ENCODE measurements at places on chromosomes 13 and 19. TPM values are rescaled to one million over a fixed set of nuclear protein-coding genes. Genes with fewer than 3 reads are reported as not detected.

OSCAR gene
- total RNA-seq, result 9.2 TPM

- no peak for DNase-seq
These were observed 18.1 kb downstream of the NKPD1 start for GRCh38 chr19:45142726-45143110.

DAND5 gene
- not detected for total RNA-seq

- DNase-seq, result no peak
These were observed 20.3 kb upstream of the TUBGCP3 start for GRCh38 chr13:112608212-112608611.

KLF1 gene
- not detected for total RNA-seq

LGALS7B gene
- 2.6 TPM for total RNA-seq

DNA sequence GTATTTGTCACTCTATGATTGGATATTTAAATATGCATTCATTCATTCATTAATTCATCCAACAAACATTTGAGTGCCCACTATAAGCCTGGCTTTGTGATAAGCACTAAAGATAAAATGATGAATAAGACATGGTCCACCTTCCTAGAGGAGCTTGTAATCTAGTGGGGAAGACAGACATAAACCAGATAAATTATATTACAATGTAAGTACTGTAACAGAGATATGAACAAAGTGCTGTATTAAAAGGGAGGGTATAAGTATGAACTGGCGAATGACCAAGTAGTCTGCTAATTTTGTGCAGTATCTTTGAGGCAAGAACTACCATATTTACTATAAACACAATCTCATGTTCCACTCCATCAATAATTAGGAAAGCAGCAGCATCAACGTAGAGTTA is 88.2 kb downstream of the RBM26 start:
- no peak for DNase-seq

DNA sequence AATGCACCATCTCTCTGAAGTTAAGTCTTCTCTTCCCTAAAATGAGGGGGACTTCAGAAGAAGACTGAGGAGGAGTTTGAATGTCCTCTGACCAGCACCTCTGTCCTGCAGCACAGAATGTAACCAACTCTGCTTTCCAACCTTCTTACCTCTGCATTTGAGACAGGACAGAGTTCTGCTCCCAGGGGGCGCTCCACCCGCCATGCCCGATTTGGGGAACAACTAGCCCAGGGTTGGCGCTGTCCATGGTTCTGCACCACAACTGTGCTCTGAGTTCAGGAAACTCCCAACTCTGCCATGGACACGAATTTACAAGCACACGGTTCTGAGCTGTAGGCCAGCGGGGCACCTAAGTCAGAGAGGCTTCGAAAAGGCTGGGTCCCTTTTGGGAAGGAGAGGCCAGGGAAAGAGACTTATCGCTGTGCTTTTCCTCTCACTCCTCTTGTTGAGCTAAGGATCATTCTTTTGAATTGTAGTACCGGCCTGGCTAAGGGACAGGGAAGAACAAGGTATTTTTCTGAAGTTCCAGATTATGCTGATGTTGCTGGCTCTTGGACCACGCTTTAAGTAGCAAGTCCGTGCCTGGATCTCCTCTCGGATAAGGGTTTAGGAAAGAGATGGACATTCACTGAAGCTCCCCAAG is 22.2 kb downstream of the SIGLEC5 start:
- DNase-seq, result peak; percentile 62

DNA sequence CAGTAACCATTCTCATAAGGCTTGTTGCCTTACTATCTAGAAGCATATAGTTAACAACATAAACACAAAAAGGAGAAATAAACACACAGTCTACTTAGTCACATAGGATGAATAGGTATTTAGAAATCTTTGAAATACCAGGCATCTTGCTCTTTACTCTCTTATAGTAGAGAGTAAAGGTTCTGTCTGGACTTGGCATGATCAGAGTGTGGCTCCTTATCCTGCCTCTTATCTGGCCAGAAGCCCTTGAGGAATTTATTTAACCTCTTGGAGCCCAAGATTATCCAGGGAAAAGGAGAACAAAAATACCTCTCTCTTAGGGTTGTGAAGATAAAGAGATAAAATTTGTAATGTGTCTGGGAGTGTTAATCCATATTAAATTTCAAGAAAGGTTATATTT is 100.2 kb upstream of the MBNL2 start:
- no peak for DNase-seq

- peak; percentile 74 for DNase-seq
These were observed 13.0 kb downstream of the PGLYRP1 start for GRCh38 chr19:46009530-46010510.

- no peak for DNase-seq
These were observed 850.9 kb upstream of the PCDH9 start for GRCh38 chr13:68081061-68081460.

FGF21 gene
- total RNA-seq, result 0.93 TPM

- no peak for DNase-seq
These were observed 559.6 kb upstream of the SPRY2 start for GRCh38 chr13:80900561-80900960.

DNA sequence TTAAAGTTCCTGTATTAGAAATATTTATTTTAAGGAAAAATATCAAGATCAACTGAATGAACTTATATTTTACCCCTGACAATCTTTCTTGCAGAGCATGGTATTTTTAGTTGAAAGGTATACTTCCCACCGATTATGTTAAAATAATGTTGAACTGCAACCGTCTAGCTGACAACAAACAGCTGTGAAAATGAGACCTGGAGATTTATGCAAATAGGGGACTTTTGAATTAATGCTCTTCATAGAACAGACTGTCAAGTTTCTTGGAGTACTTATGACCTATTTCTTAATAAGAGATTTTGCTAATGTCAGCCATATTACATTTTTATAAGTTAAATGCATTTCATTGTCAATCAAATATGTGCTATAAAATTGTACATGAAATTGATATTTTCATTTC is 210.9 kb downstream of the NALCN start:
- DNase-seq, result no peak

DNA sequence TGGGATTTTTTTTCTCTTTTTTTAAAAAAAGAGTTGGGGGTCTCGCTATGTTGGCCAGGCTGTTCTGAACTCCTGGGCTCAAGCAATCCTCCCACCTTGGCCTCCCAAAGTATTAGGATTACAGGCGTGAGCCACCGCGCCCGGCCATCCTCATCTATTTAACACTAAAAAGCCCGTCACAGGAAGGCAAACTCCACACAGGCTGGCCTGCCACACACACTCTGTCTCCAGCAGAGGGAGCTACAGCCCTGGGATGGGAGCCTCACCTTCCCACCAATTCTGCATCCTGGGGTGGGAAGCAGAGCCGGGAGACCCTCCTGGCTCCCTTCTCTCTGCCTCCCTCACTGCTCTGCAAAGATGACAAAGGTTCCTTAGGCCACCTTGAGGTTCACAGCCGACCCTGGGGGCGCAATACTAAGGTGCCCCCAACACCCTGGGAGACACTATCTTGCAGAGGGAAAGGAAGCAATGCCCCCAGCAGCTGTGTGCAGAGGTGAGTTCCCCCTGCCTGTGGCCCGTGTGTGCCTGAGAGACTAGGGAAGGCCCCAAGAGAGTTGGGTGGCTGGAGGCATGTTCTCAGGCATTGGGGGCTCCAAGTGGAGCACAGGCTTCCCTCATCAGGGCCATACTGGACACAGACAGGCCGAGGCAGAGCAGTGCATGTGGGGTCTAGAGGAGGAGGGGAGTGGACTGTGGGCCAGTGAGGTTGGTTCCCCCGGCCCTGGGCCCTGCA is 27.4 kb upstream of the TIMM44 start:
- DNase-seq, result peak; percentile 72

GRCh38 chr13:48585456-48585840 is 52.6 kb upstream of the RCBTB2 start:
- DNase-seq, result peak; percentile 64

GRCh38 chr19:17202713-17203112 is 12.4 kb upstream of the USE1 start:
- DNase-seq, result no peak

- no peak for DNase-seq
These were observed 961.2 kb downstream of the PCDH17 start for GRCh38 chr13:58592786-58593185.

DNA sequence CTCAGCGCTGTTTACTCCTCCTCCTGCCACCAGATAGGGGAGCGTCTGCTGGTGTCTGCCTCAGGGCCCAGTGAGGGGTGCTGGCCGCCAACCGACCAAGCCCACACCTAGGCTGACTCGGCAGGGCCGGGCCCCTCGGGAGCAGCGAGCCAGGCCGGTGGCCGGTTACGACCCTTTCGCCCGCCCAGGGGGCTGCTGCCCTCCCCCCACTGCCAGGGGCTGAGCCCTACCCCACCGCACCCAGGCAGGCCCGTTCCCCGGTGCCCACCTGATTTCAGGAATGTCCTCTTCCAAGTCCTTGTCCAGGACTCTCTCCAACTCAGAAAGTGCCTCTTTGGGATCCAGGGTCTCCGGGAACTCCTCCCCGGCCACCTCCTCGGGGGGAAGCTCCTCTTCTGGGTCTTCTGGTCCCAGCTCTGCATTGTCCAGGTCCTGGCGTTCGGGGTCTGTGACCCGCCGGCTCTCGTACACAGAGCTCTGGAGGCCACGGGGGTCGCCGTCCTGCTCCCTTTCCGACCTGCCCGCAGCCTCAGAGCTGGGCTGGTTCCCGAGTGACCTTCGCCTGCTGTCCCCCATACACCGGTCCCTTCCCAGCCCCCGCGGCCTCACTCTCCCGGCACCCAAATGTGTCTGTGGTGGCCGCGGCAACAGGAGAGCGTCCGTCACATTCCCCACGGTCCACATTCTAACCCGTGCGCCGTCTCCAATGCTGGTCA is 31.0 kb upstream of the MIER2 start:
- DNase-seq, result no peak

DNA sequence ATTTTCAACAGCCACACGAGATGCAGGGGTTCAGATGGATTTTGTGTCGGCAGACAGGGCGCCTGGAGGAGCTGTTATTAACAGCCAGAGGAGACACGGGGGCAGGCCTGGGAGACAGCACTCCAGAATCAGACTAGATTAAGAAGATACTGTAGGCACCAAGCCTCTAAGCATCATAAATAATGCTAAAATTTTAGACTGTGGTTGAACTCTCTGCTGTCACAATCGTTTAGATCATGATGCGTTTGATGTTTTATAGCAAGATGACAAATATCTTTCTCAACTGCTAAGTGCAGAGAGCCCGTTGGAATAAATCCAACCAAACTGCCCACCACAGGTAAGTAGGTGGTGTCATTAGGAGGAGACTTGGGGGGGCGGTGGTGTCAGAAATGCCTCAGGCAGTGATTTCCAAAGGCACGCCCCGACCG is 63.9 kb downstream of the CEBPG start:
- no peak for DNase-seq

- DNase-seq, result no peak
These were observed 20.7 kb upstream of the CEACAM6 start for GRCh38 chr19:41734585-41734984.

DNA sequence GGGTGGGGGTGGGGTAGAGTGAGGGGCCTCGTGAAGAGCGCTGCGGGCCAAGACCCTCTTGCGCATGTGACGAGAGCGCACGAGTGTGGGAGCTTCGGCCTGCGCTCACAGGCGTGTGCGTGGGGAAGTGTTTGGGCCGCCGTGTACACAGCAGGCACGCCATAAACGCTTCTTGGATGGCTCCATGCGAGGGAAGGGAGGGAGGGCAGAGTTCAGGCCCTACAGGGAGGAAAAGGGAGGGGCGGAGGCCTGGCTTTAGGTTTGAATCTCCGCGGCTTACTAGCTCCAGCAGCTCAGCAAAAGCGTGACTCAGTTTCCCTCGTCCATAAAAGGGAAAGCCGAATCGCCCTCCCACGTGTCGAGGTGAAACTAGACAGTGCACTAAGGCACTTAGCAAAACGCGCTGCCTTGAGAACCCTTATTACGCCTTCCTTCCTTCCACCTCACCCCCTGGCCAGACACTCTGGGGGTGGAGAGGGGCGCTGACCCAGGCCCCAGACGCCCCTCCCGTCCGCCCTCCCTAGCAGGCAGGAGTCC is 12.5 kb downstream of the GADD45B start:
- no peak for DNase-seq

DNA sequence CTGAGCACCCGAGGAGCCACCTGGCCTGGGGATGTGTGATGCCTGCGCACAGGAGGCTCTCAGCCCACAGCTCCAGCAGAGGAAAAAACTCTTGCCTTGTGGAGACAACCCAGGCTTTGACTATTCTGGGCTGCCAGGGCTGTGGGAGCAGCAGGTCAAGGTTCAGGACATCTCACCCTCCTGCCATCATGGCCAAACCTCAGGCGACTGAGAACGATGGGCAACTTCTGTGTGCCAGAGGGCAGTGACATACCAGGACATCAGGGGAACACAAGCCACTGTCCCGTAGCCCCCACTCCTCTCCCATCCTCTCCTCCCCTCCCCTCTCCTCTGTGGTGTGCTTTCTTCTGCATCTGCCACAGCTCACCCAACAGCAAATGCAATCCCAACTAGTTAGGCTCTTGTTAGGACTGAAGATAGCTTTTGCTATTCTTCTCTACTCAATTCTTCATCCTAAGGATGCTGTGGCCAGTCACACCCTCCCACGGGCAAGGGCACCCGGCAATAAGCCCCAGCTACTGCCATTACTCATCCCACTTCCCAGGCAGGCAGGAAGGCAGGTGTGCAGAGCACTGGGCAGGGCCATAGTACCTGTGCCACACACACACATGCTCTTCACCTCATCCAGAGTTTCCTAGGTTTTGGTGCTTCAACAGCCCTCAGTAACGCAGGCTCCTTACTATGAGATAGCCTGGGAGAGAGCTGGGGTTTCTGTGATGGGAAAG is 16.8 kb downstream of the ELL start:
- no peak for DNase-seq

CYP2S1 gene
- total RNA-seq, result not detected

DNA sequence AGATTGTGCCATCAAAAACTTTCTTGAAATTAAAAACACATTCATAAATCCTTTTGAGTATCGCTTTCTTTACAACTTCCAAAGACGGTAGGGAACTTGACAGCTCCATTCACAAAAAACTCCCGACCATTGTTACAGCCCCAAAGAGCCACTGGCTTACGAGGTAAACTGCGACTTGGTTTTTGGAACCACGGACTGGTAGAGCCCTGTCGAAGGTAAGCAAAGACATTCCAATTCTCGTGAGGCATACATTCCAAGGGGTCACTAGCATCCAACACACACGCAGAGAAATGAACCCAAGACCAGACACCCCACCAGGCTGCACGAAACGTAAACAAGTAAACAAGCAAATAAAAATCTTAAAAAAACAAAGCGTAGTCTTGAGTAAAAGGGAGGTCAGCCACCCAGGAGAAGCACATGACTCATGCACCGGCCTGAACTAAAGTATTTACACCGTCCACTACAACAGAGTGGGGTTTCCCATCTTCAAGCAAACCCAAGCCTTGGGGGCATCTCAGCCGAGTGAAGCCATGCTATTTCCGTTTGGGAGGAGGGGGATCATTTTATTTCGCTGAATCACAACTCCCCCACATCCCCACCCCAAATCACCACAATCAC is 1.4 kb downstream of the BRD4 start:
- peak; percentile 88 for DNase-seq

ZNF585A gene
- total RNA-seq, result 10.4 TPM

- DNase-seq, result no peak
These were observed 48.3 kb upstream of the ATP12A start for GRCh38 chr13:24631922-24632321.

PNMA8C gene
- not detected for total RNA-seq

- peak; percentile 13 for DNase-seq
These were observed 1339.4 kb downstream of the EFNB2 start for GRCh38 chr13:105196052-105196451.

Measured in MCF 10A (cell line).